ENCODE measurements at places on chromosomes 3 and 15. TPM values are rescaled to one million over a fixed set of nuclear protein-coding genes. Genes with fewer than 3 reads are reported as not detected.

Gene FANCD2OS
- not detected for total RNA-seq

Gene PRTG
- 0.45 TPM for total RNA-seq

Gene RBP2
- not detected for total RNA-seq

Gene PLAAT1
- total RNA-seq, result 0.90 TPM

Gene LIPC
- 1.7 TPM for total RNA-seq

Gene RGMA
- 6.1 TPM for total RNA-seq

Gene RFTN1
- 47.7 TPM for total RNA-seq

Gene KBTBD12
- total RNA-seq, result under 0.01 TPM

Gene PRR20G
- not detected for total RNA-seq

Gene CATSPER2
- 2.4 TPM for total RNA-seq

Gene ZNF502
- 4.7 TPM for total RNA-seq

Gene NDN
- total RNA-seq, result 89.0 TPM

Gene CAMKV
- not detected for total RNA-seq

Gene PPP2R3A
- 16.1 TPM for total RNA-seq

Gene CHRNA5
- 1.6 TPM for total RNA-seq

Gene GOLGA6D
- not detected for total RNA-seq

Gene ST3GAL6
- 2.3 TPM for total RNA-seq

Gene GABRR3
- not detected for total RNA-seq

Gene HHLA2
- not detected for total RNA-seq

Data from fibroblast of the aortic adventitia (primary cell).